ENCODE measurements at places on chromosomes 13 and 19.

DNA sequence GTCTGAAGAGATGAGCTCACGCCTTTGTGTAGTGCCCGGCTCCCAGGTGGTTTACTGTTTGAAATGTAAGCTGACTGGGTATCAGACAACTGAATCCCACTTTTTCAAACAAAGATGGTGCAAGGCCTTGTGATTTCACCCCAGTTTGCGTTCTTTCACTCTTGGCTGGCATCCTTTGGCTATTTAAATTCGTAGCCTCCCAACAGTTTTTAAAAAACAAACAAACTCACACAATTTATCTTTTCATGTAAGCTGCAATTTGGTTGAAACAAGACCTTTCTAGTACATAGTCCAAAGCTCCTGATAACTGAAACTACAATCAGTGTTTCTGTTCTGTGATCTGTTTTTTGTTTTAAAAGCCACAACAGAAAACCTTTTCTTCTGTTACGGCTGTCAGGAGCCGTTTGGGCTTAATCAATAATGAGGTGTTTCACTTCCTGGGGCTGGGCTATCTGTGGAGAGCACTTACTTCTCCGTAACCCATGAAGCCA is 65.1 kb upstream of the NPAS1 start:
- no peak for DNase-seq

DNA sequence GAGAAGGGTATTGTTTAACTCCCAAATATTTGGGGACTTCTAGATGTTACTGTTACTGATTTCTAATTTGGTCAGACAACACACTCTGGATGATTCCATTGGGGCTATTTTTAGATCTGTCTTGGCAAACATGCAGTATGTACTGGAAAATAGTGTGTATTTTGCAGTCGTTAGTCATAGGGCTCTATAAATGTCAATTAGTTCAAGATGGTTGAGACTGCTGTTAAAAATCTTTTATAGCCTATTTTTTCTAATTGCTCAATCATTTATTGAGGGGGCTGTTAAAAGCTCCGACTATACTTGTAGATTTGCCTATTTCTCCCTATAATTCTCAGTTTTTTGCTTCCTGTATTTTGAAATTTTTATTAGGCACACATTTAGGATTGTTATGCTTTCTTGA is 31.4 kb downstream of the PPP5C start:
- no peak for DNase-seq

DNA sequence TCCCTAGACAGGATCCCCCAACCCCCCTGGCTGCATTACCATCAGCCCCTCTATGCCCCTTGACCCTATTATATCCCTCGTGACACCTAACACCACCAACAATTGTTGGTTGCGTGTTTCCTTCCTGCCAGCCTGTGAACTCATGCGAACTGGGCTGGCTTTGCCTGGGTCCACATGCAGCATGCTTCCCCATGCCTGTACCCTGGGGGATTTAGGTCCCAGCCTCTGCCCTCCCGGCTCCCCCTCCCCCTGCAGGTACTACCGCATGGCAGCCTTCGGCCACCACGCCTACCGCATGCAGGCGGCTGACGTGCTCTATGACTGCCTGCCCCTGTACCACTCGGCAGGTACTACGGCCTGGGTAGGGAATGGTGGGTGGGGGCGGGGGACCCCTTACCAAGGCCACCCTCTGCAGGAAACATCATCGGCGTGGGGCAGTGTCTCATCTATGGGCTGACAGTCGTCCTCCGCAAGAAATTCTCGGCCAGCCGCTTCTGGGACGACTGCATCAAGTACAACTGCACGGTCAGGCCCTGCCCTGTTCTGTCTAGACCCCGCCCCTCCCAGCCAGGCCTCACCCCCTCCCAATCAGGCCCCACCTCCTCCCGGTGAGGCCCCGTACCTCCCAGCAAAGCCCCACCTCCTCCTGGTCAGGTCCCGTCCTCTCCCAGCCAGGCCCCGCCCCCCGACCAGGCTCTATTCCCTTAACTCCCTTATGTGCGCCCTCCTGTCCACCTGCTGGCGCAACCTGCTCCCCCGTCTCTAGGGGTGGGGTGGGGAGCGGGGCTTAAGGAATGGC is 18.5 kb downstream of the SLC27A1 start:
- peak; percentile 50 for DNase-seq

DNA sequence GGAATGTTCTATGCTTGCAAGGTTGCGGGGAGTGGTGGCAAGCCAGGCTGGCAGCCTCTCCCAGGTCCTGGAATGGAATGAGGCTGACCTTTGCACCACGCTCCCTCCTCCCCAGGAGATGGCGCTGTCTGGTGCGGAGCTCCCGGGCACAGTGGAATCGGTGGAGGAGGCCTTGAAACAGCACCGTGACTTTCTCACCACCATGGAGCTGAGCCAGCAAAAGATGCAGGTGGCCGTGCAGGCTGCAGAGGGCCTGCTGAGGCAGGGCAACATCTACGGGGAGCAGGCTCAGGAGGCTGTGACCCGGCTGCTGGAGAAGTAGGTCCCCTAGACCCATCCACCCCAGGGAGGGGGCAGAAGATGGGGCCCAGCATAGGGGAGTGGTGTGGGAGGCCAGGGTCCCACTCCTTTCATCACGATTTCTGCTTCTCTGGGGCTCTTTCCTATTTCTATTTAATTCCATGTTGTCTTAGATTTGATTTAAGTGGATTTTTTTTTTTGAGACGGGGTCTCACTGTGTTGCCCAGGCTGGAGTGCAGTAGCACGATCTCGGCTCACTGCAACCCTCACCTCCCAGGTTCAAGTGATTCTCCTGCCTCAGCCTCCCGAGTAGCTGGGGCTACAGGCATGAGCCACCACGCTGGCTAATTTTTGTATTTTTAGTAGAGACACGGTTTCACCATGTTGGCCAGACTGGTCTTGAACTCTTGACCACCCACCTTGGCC is 53.2 kb upstream of the SHKBP1 start:
- DNase-seq = peak; percentile 56

DNA sequence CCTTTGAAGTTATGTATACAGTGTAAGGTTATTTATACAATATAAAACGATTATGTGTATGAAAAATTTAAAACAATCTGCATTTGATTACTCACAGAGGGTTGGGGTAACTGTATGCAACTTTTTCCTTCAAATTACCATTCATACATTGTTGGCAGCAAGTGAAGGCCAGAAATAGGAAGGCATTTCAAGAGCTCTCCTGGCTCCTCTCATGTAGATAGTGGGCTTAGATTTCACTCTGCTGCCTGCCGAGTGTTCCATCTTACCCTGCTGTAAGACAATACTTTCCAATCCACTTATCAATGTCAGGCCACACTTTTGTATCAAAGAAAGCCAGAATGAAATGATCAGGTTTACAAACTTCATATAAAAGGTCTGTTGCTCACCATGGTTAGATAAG is 245.2 kb downstream of the DNAJC15 start:
- no peak for DNase-seq

DNA sequence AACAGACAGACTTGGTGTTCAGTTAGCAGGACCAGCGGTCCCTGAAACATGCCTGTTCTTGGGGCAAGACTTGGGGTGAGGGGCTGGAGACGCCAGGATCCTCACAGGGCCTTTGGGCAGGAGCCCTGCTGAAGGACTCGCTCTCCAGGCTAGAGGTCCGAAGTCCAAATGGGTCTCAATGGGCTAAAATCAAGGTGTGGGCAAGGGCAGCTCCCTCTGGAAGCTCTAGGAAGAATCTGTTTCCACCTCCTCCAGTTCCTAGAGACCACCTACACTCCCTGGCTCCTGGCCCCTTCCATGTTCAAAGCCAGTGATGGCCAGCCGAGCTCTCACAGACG is 111.3 kb downstream of the TUBA3C start:
- no peak for DNase-seq

DNA sequence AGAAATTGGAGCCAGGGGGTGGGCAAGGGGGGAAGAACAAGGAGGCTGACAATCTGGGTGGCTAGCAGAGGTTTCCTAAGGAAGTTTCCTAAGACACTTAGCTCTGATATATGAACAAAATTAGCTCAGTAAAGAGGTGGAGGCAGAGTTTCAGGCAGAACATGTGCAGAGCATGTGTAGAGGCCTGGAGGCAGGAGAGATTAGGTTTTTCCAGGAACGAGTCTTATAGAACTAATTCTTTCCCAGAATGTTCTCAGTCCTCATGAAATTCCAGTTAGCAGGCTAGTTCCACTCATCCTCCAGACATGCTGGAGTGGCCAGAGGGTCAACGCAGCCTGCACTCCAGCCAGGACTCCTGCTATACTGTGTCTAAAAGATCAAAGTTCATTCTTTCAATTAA is 184.7 kb downstream of the LACC1 start:
- DNase-seq = no peak

GRCh38 chr19:9150650-9151049 is 10.5 kb downstream of the ZNF317 start:
- no peak for DNase-seq

DNA sequence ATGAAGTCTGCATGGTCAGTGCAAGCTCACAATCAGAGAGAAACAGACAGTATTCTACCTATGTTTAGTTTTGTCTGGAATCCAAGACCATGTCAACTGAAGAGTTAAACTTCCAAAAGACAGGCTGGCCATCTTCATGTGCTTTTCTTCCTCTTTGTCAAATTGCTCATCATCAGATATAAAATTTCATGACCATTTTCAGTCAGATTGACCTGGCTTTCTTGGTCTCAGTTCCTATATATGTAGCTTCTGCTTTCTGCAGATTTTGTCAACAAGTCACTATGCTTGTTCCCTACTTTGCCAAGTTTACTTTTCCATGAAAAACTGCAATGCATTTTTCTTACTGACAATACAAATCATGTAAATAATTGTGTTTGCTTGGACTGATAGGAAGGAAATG is 13.9 kb downstream of the SLC46A3 start:
- no peak for DNase-seq

GRCh38 chr13:22082437-22083100 is 411.7 kb downstream of the FGF9 start:
- DNase-seq = peak; percentile 18

- no peak for DNase-seq
Measured at GRCh38 chr13:107035186-107035585, 467.2 kb upstream of the ARGLU1 start.

DNA sequence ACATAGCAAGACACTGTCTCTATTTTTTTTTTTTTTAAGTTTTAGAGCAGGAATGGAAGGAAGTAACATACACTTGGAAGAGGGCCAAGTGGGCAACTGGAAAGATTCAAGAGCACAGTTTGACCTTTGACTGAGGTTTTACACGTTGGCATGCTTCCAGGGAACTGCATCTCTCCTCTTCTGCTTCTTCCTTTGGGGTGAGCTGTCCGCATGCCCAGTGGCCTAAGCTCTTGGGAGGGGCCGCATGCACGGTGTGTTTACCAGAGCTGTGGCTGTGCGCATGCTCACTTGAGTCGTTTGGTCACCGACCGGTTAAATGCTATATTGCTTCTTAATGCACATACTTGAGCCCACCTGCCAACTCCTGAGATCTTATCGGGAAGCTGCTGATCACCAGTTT is 727.7 kb downstream of the UQCRFS1 start:
- DNase-seq = no peak

DNA sequence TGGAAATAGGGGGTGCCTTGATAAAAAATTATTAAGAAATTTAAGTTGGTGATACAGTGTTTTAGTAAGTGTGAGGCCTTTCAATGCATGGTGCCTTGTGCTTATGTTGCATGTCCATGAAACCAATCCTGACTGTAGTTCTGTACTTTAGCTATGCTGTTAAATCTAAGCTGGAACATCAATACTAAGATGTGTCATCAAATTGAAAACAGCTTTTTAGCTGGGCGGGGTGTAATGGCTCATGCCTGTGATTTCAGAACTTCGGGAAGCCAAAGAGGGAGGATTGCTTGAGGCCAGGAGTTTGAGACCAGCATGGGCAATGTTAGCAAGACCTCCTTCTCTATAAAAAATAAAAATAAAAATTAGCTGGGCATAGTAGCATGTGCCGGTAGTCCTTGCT is 930.3 kb upstream of the PCDH9 start:
- no peak for DNase-seq

DNA sequence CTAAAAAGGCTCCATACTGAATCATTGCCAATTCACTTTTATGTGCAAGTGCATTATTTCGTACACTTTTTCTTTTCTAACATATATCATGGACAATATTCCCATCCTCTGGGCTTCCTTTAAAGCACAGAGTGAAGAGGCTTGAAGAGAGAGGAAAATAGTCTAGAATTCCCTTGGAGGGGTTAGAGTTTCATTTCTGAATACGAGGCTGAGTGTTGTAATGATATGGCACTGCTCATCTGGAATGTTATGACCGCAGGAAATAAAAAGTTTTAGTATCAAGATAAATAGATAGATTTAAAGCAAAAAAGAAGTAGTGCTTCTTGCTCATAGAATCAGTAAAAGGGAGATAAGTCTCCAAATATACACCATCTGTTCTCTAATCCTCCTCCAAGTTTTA is 412.3 kb upstream of the SLITRK1 start:
- no peak for DNase-seq

DNA sequence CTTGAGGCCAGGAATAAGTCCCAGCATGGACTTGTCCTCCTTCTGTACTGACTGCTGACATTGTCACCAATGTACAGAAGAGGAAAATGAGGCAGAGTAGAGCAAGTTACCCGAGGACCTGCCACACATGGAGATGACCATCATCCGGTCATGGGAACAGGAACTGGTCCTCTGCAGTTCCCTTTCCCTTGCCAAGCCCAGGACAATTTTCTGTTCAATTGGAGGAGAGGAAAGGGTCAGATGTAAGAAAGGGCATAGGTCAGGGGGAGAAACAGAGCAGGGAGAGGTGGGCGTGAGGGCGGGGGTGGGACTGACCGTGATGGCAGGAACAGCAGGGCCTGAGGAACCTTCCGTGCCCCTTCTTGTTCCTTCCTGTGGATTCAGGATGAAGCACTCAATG is 18.6 kb downstream of the PHLDB3 start:
- no peak for DNase-seq

DNA sequence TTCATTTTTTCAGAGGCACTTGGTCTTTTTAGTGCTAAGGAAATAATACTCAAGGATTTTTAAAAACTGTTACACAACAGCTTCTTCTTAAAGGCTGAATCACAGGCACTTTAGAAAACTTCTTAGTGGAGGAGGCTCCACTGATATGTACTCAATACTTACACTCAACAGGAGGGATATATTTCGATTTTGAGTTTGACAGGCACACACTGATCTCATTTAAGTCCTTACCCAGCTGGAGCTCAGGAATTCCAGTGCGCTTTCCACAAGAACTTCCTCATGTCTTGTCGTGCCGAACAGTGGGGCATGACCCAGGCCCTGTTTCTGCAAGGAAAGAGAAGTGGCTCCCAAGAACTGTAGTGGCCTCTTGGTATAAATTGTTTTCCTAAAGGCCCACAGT is 103.8 kb downstream of the RGCC start:
- DNase-seq = no peak

- DNase-seq = no peak
Measured at GRCh38 chr19:37303591-37304171, 67.2 kb upstream of the ZNF527 start.

DNA sequence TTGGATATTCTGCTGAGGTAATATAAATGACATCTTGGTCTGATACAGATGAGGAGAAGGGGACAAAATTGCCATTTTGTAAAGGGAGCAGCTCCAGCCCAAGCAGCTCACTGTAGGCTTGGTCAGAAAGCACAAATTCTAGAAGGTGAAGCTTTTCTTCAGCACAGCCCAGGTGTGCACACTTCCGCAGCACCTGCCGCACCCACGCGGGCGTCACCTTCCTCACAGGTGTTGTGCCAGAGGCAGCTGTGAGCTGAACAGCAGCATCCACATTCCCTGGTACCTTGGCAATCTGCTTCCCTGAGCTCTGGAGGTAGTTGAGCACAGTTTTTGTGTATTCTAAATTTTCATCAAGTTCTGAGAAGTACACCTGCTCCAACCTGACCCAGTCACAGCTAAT is 79.0 kb downstream of the SACS start:
- no peak for DNase-seq

Measured in Jurkat, Clone E6-1 (cell line).